ENCODE measurements at places on chromosomes 13 and 19.

GRCh38 chr13:24670961-24671381 lies 9.2 kb upstream of the ATP12A start:
- DNase-seq = no peak

GRCh38 chr13:93231867-93232266 lies 5.3 kb downstream of the GPC6 start:
- DNase-seq = no peak

- peak; percentile 81 for DNase-seq
These were observed 9.3 kb downstream of the PLEKHA4 start for GRCh38 chr19:48858984-48859710.

- DNase-seq = no peak
These were observed 2.9 kb upstream of the MED4 start for GRCh38 chr13:48097793-48098192.

- no peak for DNase-seq
These were observed 15.0 kb downstream of the TDRD3 start for GRCh38 chr13:60411983-60412382.

GRCh38 chr13:31699650-31700049 lies 39.7 kb upstream of the RXFP2 start:
- DNase-seq = no peak

DNA sequence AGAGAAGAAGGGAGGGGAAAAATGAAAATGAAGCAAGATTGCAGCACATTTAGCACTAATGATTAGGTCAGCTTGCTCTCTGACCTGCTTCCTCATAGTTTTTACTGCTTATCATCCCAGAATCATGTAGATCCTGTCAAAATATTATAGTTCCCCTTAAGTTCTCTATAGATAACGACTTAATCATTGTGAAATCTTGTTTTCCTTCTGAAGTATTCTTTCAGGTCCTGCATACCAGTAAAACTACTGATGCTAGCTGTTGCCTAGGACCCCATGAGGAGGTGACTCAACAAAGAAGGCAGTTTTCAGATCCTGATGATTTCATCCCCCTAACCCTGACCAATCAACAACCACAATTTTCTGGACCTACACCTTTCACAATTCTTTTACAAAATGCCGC lies 1131.7 kb downstream of the SLITRK5 start:
- DNase-seq = no peak

DNA sequence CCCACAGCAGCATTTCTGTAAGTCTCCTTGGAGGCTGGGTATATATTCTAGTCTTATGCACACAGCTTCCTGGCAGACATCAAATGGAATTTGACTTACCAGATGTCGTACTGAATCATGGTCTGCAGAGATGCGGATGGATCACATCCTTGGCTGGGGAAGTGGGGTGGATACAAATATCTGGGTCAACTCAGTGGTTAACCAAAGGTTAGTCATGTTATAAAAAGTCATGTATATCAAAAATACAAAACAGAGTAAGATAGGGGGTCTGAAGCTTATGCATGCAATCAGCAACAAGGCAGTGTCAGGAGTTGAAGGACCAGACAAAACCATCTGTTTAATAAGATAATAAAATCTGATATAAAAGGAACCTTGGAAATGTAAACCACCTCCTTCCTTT lies 61.9 kb downstream of the WASF3 start:
- DNase-seq = no peak

GRCh38 chr13:72782717-72783116 lies 784 bp downstream of the PIBF1 start:
- no peak for DNase-seq

GRCh38 chr19:6095760-6096159 lies 14.5 kb downstream of the RFX2 start:
- DNase-seq = no peak

- no peak for DNase-seq
These were observed 15.0 kb upstream of the ALOX5AP start for GRCh38 chr13:30720172-30720869.

DNA sequence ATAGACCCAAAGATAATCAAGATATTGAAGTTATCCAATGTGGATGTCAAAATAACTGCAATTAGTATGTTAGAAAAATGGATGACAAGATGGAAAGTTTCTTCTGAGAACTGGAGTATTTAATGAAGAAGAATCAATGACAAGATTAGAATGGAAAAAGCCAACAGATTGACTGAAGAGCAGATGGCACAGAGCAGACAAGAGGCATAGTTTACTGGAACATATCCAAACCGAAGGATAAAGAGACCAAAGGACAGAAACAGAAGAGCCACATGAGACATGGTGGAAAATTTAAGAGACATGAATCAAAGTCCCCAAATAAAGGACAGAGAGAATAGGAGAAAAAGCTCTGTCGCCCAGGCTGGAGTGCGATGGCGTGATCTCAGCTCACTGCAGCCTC lies 89.6 kb upstream of the RXFP2 start:
- DNase-seq = no peak

DNA sequence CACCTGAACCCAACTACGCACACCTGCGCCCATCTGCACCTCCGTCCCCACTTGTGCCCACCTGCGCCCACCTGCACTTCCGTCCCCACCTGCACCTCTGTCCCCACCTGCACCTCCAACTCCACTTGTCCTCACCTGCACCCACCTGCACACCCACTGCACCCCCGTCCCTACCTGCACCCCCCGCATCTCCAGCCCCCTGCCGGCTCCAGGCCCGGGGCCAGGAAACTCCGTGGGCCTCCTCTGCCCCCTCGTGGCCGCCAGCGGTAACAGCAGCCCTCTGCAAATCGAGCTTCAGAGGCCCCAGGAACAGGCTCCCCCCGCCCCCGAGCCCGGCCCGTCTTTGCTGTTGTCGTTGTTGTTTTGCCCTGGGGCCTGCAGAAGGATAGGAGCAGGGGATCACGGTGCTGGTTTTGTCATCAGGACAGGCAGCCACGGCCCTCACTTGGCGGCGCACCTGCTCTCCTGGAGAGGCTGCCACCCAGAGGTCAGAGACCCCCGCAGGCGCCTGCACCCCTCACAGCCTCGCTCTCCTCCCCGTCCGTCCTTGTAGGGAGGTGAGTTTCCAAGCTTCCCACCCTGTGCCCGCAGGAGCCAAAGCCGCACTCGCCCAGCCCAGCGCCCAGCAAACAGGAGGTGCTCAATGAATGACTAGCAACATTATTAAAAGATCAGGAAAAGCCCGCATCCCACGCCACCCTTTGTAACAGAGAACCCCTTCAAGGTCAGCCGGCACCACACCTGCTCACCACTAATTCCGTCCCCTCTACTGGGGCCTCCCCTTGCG lies 65.4 kb downstream of the GNG7 start:
- peak; percentile 78 for DNase-seq

- no peak for DNase-seq
These were observed 33.8 kb upstream of the MYO16 start for GRCh38 chr13:108595436-108596274.

DNA sequence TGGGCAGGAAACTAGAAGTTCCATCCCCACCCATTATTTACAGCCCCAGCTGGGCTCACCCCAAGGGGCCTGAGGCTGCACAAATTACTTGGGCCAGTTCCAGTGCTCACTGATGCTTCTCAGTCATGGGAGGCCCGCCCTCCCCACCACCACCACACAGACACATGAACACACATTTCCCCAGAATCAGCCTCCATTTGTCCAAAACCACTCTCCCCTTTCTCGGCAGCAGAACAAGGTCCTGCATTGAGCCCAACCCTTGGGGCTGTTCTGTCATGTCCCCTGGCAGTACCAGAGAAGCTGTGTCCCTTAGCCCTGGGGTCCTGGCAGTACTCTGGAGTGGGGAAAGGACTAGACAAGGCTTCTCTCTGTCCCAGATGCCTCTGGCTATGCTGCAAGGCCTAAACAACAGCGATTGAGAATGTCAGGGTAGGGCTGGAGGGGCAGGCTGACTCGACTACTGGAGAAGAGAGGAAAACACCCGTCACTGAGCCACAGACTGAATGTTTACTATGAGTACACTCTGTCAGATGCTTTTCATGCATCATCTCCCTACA lies 21.8 kb downstream of the SAMD4B start:
- DNase-seq = no peak

- no peak for DNase-seq
These were observed 74.3 kb upstream of the UBL3 start for GRCh38 chr13:29924482-29925350.

DNA sequence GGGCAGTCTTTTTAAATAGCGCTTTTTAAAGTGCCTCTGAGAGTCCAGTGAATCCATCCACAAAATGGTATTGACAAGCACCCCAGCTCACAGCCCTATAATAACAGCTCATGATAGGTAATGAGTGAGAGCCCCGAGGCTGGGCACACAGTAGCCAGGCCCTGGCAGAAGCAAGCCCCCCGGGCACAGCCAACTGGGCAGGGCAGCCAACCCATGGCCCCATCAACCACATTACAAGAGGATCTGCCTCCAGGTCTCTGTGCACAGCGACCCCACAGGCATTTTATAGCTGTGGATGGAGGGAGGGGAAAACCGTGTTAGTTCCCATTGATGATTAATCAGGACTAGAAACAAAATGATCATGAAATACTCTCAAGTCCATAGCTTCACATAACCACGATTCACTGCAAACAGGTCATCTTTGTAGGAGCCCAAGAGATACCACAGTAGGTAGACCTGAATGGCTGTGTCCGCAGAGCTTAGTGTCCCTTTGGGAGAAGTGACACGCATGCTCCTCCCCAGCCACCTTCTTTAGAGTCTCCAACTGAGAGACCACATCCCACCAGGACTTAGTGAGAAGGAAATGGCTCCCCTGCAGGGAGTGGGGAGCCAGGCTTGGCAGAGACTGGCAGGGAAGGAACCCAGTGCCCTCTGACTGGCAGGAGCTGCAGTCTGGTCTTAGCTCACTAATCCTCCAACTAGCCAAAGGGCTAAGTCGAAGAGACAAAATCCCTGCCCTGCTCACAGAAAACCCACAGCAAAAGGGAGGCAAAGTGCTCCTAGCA lies 4.3 kb upstream of the VSTM2B start:
- no peak for DNase-seq

GRCh38 chr13:25112695-25113255 lies 16.8 kb downstream of the PABPC3 start:
- no peak for DNase-seq

- no peak for DNase-seq
These were observed 158.8 kb downstream of the NHLRC3 start for GRCh38 chr13:39196965-39197646.

DNA sequence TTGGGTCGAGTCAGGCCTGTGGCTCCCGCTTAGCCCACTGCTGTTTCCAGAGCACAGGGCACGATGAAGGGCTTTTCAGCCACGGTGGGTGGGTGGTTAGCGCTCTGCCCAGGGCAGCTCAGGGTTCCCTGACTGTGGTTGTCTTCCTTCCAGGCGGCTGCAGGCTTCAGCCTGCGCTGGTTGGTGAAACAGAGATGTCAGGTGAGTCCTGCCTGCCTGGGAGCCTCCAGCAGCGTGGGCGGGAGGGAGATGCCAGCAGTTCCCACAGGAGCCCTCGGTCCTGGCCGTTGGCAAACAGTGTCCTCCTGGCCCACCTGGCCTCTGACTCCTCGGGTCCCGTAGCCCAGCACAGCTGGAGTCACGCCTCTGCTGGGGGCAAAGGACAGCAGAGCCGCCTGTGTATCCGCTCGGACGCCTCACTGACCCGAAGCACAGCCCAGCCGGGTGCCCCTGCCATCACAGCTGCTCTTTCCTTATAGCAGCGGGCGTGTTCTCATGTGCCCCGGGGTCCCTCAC lies 9.7 kb downstream of the ADAT3 start:
- no peak for DNase-seq

GRCh38 chr19:29003641-29004409 lies 209.1 kb downstream of the UQCRFS1 start:
- no peak for DNase-seq

DNA sequence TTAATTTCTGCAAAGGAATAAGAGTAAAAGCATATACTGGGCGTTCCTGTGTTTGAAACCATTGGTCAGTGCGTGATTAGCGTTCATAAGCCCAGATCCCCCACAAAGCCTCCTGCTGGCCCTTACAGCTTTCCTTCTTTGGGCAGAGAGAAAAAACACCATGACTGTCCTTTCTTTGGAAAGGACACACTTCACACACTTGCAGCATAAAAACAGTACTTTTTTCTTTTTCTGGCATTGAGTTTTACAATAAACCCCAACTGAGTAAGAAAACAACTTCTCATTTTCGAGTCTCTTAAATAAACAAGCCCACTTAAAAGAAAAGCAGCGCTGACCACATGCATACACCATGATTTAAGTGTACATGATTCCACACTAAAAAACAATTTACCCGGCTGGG lies 35.8 kb downstream of the SMAD9 start:
- no peak for DNase-seq

- no peak for DNase-seq
These were observed 1385.8 kb downstream of the PCDH9 start for GRCh38 chr13:65844266-65844841.

DNA sequence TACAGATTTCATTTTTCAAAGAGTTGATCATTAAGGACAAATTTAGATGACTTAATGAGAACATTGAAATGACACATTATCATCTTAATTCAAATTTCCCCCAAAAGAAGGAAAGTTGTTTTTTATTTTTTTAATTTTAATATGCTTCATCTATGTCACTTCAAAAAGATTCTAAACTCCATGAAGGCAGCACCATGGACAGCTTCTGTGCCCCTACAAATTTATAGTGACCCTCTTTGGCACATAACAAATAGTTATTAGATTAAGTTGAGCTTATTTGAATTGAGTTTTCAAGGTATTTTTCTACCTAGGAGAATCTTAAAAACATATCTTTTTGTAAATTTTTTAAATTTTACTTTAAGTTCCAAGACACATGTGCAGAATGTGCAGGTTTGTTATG lies 198.6 kb downstream of the DCT start:
- DNase-seq = no peak

DNA sequence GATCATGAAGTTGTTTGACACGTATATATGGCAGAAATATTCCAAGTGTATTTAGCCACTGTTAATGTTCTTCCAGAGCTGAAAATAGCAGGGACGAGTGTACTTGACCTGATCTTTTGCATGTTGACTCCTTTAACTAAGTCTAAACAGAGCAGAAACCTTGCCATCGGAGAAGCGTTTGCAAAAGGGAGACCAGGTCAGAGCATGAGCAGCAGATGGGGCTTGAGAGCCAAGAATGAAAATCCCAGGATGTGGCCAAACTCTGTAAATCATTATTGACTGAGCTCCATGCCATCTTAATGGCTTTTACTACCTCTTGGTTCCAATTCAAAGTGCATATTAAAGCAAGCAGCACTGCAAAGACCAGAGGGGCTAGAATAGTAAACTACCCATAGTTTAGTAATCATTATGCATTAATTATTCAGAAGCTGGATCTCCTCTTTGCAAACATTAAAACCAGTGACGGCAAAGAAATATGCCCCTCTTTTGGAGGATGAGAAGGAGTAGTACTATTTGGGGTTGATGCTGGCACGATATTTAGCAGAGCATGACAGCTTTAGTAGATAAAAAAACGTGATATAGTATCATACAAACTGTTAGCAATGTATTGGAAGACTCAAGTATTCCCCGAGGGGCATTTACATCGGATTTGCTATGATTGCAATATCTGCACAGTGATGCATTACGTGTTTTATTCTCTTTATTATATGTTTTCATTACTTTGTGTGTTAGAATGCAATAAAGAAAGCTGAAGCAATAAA lies 55.7 kb downstream of the FAM216B start:
- DNase-seq = no peak

GRCh38 chr13:72586518-72586917 lies 140.9 kb downstream of the MZT1 start:
- no peak for DNase-seq
